ENCODE measurements at places on chromosomes 1 and 21.

DNA sequence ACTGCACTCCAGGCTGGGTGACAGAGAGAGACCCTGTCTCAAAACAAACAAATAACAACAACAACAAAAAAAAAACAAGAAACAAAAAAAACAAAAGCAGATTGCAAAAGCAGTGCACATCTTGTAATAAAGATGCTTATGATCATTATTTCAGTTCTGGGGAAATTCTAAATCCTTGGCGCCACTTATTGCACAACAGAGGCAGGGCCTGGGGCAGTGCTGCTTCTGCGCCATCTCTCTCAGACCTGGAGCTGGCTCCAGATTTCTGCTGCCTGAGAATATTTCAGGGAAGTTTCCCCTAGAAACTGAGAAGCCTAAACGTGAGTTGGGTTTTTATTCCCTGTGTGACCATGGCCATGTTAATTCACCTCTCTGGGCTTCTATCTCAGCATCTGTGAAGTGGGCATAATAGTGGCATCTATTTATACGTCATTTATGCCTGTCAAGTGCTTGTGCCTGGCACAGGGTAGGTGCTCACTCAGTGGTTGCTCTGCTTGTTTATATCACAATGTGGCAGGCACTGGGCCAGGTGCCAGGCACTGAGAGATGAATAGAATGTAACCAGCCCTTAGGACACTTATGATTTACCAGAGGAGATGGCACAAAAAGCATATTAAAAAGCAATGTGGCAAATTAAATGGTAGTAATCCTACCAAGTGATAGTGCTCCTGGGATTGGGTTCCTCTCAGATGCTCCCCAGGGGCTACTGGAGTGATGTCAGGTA is 67.9 kb downstream of the MDM4 start:
- DNase-seq = no peak

DNA sequence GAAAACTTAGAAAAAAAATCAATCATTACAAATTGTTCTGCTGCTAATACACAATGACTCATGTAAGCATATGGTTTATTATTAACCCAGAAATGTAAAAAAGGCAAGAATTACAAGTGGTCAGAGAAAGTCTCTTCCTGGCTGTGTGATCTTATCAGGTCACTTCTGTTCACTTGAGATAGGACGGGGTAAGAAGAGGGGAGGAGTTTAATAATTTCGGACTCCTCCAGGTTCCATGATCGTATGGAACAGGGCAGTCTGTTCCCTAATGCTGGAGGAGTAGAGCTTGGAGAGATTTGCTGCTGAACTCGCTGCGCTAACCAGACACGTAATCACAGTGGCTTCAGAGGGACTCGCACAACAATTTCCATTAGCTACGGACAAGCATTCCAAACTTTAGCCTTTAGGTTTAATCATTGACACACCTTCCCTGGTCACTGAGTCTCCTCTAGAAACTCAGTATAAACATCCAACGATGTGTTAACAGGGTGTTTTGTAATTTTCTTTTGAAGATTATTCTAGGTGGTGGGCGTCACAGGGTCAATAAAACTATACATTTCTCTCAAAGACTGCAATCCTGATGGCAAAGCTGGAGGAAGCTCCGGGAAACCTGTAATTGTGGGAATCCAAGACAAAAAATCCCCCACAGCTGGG is 1.3 kb downstream of the CRYZ start:
- DNase-seq = no peak

DNA sequence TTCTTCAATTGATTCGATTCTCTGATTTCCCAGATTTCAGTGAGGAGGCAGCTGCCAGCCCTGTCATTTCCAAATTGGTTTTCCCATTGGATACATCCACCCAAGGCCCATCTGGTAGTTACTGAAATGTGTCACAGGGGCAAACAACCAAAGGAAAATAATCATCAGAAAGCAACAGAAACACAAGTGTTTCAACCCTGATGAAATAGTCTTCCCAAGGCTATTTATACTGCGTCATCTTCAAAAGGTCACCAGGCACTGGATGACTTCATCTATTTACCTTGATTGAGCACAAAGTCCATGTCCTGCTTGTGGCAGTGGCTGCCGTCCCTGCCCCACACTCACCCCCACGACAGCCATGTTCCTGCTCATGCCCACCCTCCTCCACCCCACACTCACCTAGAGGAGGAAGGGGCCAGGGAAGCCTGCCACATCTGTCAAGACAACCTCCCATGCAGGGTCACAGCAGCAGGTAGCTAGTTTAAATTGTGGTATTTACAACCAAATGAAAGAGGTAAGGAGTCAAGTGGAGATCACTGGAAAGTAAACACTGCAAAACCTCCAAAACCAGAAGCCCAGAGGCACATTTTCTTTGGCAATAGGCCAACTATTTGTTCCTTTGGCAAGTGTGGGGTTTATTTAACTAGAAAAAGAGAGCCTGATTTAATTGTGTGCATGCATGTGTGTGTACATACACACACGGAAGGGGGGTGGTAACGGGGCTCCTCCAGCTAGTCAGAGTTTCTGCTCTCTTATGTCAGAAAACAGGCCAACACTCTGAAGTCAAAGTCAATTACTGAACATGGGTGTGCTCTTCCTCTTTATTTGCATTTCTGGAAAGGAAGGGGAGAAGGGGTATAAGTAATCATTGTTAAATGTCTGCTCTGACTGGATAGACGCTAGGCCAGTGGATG is 49.5 kb upstream of the RAB4A start:
- no peak for DNase-seq

DNA sequence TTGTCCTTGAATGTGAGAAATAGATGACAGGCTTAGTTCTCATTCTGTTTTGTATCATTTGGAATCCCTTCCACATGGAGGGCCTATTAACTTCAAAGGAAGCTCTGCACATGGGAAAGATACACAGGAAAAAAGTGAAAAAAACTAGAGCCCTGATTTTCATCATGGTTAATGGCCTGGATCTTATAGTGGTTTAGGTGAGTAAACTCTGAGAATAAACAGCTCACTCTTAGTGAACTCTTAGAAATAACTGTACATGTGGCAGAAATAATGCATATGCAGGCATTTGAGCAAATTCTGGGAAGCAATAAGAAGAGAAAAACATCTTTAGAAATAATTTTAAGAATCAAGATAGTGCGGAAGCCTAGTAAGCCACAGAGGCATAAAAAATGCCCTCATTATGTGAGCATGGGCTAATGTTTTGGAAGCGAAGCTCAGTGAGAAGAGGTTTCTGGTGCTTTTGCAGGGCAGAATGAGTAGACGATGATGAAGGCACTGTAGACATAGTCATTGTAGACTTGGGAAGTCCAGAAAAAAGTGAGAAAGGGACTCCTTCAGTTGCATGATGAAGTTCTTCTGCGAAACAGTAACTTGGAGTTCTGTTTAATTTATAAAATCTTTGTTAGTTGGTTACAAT is 279.9 kb downstream of the DNM3 start:
- DNase-seq = no peak

DNA sequence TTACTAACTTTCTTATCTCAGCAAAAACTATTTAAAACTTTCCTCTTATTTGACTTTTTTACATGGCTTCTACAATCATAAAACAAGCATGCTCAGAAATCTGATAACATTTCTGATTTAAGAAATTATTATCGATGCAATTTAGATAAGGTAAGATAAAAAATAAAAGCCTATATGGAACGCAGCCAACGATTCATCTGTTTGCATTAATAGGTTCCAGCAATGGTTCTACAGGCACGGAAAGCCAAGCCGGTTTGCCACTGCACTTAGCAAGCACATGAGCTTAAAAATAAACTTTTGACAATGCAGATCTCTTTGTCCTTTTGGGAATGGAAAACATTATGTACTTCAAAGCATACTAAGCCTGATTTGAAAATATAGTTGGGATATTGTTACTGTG is 77.5 kb upstream of the KCNK2 start:
- no peak for DNase-seq

- no peak for DNase-seq
Observed at GRCh38 chr1:110097507-110098221, 14.6 kb upstream of the UBL4B start.
